ENCODE measurements at places on chromosomes 13 and 19.

- DNase-seq = no peak
These were observed 3.8 kb downstream of the KDM4B start for GRCh38 chr19:4972509-4973230.

DNA sequence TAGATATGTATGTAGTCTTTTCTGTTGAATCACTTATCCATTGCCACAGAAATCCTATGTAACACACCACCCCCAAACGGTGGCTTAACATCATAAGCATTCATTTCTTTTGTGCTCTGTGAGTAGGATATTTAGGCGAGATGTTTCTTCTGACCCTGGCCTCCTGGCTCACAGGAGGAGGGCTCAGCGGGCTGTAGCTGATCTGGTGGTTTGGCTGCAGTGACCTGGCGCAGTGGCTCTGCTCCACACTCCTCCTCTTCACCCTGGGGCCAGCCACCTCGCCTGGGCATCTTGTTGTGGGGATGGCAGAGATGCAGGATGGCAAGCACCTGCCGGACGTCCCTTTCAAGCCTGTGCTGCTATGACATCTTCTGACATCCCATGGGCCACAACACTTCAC is 147.1 kb upstream of the IRS2 start:
- DNase-seq = no peak

DNA sequence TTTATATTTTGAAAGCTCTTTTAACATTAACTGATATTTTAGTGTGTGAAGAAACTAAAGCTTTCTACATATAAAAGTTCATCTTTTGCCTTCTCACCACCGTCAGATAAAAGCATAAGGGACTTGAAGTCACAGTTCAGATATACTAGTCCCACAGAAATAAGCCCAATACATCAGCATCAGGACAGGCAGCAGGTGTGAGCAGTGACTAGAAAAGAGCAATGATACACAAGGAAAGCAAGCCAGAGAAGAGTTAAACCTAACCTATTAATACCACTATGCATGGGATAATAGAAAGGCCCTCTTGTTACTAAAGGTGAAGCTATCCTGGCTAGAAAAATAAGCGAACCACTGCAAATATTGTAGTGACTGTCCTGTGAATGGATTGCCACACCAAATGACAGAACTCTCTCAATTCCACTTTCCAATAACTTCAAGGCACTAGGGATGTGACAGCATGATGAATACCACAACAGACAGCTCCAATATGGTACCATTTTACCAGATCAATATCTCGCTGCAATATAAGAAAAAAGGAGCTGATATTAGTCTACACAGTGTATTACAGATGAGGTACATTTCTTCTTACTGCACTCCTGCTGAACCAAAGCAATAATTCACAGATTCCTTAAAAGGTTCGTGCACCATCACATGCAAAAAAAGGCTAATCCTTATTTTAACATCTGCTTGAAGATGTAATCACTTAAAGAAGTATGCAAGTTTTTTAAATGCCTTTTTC is 114.1 kb downstream of the DACH1 start:
- no peak for DNase-seq

GRCh38 chr19:45442408-45442777 is 18.7 kb upstream of the ERCC1 start:
- no peak for DNase-seq

- no peak for DNase-seq
These were observed 500 bp downstream of the AP3D1 start for GRCh38 chr19:2150794-2151338.

DNA sequence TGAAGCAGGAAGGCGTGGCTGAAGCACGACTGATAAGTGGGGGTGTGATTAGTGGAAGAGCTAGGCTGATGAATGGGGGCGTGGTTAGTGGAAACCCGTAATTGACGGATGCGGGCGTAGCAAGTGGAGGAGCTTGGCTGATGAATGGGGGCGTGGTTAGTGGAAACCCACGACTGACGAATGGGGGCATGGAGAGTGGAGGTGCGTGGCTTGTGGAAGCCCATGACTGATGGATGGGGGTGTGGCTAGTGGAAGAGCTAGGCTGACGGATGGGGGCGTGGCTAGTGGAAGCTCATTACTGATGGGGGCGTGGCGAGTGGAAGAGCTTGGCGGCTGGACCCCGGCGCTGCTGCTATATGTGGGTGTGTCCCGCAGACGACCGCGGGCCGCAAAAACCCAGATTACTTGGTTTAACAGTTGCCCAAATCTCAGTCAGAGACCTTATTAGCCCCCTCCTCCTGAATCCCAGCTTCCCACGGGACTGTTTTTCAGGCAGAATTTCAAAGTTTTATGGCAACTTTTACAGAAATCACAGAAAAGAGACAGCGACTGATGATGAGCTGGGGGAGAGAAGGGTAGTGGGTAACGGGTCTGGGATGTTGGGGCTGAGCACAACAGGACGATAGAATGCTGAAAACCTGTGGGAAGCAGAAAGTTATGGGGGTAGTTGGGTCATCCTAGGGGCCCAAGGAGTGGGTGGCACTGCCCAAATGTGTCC is 9.0 kb upstream of the MEIS3 start:
- DNase-seq = peak; percentile 53

GRCh38 chr13:48403151-48403631 is 9.7 kb downstream of the LPAR6 start:
- no peak for DNase-seq

GRCh38 chr13:80082396-80083080 is 258.4 kb downstream of the SPRY2 start:
- no peak for DNase-seq

GRCh38 chr19:28960986-28961705 is 251.8 kb downstream of the UQCRFS1 start:
- DNase-seq = no peak

GRCh38 chr13:113542751-113543424 is 41.7 kb upstream of the TFDP1 start:
- no peak for DNase-seq

- no peak for DNase-seq
These were observed 239.0 kb downstream of the RGCC start for GRCh38 chr13:41696163-41697003.

DNA sequence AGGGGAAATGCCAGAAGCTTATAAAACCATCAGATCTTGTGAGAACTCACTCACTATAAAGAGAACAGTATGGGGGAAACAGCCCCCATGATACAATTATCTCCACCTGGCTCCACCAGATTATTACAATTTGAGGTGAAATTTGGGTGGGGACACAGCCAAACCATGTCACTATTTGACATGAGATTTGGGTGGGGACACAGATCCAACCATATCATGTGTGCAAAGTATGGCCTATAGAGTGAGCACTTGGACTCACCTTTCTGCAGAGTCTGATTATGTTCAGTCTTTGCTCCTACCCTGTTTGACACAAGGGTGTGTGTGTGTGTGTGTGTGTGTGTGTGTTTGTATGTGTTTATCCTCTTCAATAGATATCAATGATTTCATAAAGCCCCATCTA is 287.5 kb downstream of the ZNF536 start:
- no peak for DNase-seq

GRCh38 chr13:34086281-34086680 is 268.3 kb downstream of the RFC3 start:
- no peak for DNase-seq

GRCh38 chr19:16324384-16325160 is at the start of gene KLF2:
Gene KLF2, plus strand, starts transcription at chr19:16324826. Its CDS starts 98 bp downstream, at chr19:16324924.
- DNase-seq = peak; percentile 95

DNA sequence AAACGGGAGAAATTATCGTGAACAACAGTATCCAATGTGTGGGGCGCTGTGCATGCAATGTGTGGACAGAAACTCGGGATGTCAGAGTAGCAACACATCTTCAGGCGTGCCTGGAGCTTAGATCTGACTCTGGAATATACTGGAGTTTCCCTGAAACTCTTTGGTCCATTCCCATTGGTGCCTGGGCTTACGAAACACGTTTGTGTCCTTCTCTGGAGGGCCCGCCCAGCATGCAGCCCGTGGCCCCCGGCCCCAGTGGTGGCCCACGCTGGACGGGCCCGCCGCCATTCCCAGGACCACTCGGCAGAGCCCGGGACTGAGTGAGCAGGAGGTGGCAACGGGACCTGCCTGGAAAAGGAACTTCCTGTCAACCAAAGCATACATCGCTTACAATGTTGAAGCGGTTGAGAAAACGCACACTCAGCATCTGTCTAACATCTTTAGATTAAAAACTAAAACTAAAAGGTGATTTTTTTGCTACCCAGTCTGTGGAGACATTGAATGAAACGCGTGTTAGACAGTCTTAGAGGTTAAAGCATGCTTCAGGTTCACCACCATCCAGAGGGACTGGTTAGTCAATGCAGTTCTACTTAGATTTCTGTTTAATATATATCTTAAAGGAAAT is 19.3 kb upstream of the TIMM44 start:
- DNase-seq = no peak

DNA sequence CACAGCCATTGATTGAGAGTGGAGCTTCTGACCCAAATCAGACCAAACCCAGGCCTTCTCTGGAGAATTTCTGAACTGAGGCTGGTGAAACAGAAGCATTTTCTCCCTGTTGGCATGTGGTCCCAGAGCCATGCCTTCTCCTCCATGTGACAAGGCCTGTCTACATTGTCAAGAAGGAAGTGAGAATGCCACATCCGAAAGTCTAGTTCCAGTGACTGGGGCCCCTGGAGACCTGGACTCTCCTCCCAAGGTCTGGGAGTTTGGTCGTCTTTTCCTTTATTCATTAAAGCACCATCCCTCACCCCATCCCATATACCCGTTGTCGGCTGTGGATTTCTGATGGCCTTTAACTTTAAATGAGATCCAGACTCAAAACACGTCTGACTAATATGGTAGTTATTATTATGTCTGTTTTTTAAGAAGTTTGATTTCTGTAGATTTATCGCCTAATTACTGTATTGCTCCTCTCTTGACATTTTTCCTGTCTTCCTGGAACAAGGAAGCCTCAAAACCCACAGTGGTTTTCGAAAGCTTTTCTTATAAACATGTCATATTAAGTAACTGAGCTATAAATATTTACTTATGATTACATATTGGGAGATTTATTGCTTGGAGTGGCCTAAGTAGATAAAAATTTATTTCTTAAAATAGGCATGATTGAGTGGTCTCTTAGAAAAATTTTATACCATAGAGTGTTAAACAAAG is 128.3 kb upstream of the FRY start:
- DNase-seq = no peak

GRCh38 chr19:28386470-28386869 is 826.5 kb downstream of the UQCRFS1 start:
- no peak for DNase-seq

GRCh38 chr13:95180513-95181245 is 120.6 kb downstream of the ABCC4 start:
- DNase-seq = no peak

- DNase-seq = no peak
These were observed 13.4 kb upstream of the NALCN start for GRCh38 chr13:101429733-101430132.

- DNase-seq = no peak
These were observed 19.2 kb downstream of the SPTBN4 start for GRCh38 chr19:40486017-40486416.

- DNase-seq = no peak
These were observed 1373.6 kb upstream of the SPRY2 start for GRCh38 chr13:81714513-81714912.

DNA sequence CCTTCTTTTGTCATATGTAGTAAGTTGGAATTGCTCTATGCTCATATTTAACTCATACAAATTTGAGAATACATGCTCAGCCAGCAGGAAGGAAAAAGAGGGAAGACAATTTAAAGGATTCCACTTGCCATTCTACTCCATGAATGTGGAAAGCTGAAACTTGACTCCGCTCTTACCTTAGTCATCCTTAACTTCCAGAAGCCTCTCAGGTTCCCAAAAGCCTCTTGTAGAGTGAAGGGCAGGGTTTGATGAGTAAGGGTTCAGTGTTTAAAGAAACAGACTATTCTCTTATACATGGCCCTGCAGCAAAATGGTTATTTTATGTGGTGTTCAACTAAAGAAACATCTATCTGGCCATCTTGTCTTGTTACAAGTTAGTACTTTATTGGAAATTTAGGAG is 27.1 kb downstream of the FAM124A start:
- no peak for DNase-seq

Measured in stimulated activated CD4-positive, alpha-beta T cell treated with anti-CD3 and anti-CD28 coated beads, Interleukin-15, amount 100 ng/mL, for 1 hour (primary cell).